Activated naive CD4-positive, alpha-beta T cell (primary cell): ENCODE measurements at places on chromosomes 2 and 18.

DNA sequence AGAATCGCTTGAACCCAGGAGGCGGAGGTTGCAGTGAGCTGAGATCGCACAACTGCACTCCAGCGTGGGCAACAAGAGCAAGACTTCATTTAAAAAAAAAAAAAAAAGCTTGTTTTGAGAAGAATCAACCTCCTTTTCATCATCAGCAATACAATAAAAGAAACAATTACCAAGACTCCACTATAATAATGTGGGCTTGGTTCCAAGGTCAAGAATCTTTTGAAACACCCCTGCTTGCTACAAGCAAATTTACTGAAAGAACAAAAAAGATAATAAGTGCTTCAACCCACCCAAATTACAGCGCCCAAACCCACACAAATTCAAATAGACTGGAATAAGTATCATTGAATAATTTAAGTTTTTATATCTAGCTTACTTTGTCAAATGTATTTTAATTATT, 33.6 kb upstream of the MAPRE3 start:
- DNase-seq = no peak

- no peak for DNase-seq
Observed at GRCh38 chr2:198077477-198077876, 273.1 kb downstream of the PLCL1 start.

- no peak for DNase-seq
Observed at GRCh38 chr2:226652369-226652768, 147.3 kb downstream of the IRS1 start.

GRCh38 chr2:207256476-207257207, 90.9 kb upstream of the KLF7 start:
- DNase-seq = no peak

- no peak for DNase-seq
Observed at GRCh38 chr18:12606592-12607315, 51.2 kb downstream of the SPIRE1 start.

DNA sequence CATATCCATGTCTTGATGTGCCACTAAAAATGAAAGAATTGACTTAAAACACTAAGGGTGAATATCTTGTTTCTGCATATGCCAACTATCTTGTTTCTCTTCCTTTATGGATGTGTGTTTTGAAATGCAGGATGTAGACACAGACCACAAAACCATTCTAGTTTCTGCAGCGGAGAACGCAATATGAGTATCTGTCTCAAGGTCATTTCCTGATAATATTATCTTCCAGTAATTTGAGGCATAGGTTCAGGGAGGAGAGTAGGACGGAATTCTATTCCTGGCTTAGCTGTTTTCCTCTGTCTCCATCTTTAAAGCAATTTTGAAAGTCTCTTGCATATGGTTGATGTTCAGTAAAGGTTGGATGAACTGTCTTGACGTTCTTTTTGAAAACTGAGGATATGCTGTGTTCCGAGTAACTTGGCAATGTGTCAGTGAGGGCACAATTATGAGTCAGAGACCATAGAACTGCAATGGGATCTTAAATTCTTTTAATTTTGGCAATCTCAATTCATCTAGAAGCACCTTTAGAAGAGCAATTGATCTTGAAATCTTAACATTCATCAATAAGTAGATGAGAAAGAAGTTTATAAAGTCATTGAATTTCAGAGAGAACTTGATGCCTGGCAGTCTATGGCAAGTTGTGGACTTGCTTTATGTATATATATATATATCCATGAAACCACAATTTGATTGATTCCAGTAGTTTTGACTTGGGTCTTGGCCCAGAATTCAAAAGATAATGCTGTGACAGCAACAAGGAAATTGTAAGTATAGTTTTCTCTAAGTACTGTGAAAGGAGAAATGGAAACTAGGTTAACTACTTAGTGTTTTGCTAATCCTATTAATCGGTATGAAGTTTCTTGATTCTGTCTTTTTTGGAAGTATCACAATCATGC, 24.8 kb downstream of the RAB27B start:
- no peak for DNase-seq

- DNase-seq = no peak
Observed at GRCh38 chr2:188118431-188118830, 173.2 kb upstream of the GULP1 start.

DNA sequence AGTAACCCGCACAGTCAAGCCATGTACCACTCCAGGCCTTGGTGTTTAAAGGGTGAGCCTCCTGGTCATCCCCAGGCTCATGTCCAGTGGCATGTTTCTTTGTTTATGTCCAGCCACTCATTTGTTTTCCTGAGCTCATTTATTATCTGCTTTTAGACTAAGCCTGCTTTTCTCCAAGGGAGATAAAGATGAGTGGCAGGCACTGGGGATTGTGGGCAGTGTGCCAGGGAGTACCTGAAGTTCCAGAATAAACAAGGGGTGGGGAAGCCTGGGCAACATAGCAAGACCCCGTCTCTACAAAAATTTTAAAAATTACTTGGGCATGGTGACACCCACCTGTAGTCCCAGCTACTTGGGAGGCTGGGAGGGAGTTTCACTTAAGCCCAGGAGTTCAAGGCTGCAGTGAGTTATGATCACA, 1.9 kb downstream of the ANXA4 start:
- no peak for DNase-seq
